ENCODE measurements at places on chromosomes 6 and 20.

DNA sequence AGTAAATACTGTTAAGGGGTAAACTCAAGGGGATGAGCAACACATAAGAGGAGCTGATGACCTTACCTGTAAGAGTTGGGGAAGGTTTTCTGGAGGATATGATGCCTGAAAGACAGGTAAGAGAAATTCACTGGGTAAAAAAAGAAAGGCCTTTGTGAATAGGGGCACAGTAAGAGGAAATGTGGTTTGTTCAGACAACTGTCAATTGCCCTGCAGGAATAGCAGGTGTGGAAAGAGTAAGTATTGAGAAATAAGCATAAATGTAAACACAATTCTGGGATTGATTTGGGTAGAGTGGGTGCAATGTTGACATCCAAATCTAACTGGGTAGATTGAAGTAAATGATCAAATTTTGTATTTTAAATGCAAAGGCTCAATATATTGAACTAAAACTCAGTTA, 670.0 kb downstream of the DHX35 start:
- DNase-seq: no peak

DNA sequence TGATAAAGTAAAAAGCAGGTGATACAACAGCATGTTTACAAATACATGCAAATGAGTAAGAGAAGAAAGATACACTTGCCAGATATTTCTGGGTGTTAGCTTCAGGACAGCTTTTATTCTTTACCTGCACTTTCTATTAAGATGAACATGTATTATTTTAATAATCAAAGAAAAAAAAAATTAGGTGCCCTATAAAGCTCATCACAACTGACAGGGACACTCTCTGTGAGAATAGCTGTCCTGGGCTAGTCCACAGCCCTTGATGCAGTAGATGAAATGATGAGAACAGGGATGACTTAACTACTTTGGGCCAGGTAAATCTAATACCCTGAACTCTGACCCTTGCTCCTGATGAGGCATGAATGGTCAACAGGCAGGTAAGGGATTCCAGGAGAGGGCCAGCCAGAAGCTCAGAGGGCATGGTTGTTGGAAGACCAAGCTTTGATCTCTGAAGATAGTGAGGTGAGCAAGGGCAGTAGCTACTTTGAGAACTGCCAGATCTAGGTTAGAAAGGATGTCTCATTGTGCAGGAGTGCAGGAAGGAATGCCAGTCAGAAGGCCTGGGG, 15.6 kb downstream of the NSFL1C start:
- no peak for DNase-seq

GRCh38 chr6:82984720-82985119, 80.9 kb downstream of the UBE3D start:
- DNase-seq: no peak

- DNase-seq: no peak
Measured at GRCh38 chr20:33875534-33876026, 64.4 kb downstream of the CHMP4B start.

DNA sequence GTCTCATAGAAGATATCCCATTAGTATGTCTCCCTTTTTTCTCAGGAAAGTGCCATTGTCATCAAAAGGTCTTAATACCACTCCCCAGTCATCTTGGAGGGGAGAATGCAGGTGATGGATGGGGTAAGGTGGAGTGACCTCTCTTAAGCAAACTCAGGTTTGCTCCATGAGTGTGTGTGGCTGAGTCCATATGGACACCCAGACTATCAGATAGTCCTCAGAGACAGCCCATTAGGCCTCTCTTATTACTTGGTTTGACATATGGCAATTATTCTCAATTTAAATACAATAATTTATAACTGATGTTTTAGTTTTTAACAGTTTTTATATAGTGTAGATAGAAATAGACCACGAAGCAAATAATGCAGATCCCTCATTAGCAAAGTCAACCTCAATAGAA, 23.2 kb downstream of the LAMA4 start:
- DNase-seq: no peak

Data from nephron progenitor cell (in vitro differentiated cells).